ENCODE measurements at places on chromosomes 12 and 14.

GRCh38 chr12:124761871-124762270, 101.8 kb downstream of the SCARB1 start:
- no peak for DNase-seq

DNA sequence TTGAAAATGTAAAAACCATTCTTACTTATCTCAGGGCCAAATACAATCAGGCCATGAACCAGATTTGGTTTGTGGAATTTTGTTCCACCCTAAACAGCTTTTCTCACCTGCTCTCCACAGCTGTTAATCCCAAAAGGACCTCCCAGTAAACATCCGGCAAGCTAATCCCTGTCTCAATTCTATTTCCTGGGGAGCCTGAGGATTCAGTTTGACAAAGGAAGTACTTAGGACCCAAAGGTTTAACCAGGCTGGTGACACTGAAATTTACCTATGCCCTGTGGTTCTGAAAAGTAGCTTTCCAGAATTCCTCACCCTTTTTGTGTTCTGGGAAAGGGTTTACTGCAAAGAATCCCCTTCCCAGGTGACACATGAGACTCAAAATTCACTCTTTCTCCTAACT, 15.0 kb downstream of the CAPZA3 start:
- DNase-seq = no peak

GRCh38 chr12:106871477-106871876, 84.2 kb upstream of the TMEM263 start:
- no peak for DNase-seq

DNA sequence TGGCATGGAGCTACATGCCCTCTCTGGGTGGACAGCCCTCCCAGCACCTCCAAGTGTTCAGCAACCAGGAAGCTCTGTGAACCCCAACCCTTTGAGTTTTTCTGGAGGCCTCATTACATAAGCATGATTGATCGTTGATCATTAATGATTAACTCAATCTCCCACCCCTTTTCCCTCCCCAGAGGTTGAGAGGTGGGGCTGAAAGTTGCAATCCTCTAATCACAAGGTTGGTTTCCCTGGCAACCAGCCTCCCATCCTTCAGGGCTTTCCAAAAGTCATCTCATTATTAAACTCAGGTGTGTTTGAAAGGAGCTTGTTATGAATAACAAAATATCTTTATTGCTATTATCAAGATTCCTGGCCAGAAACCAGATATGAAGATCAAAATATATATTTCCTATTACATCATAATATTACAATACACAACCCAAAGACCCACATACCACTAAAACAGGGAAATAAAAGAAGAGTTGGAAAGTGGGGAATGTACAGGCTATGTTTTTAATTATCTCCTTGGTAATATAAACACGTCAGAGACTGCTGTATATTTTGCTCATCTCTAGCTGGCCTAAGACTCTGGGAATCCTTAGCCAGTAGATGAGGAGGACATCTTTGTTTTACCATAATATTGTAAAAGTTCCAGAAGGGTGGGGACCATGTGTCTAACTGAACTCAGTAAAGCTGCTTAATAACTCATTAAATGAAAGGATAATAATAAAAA, 73.6 kb downstream of the SSPN start:
- no peak for DNase-seq

GRCh38 chr12:26027401-26027800, 68.9 kb downstream of the RASSF8 start:
- no peak for DNase-seq

DNA sequence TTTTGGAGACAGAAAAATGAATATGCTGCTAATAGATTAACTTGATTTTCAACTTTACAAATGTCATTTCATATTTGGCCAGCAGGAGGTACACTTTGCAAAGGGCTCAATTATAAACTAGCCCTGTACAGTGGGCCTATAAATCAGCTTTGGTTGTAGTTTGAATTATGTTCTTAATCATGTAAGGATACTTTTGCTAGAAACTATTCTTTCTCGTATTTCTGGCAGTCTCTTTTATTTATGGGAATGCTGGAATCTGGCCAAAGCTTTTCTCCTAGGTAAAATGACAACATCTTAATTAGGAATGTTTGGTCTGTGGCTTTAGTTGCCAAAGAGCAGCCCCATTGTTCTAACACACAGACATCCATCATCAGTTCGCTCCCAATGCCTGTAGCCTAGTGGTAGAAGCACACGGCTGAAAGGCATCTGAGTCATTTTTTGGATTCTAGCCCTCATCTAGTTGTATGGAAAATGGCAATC, 1322.3 kb upstream of the SEL1L start:
- DNase-seq = no peak

DNA sequence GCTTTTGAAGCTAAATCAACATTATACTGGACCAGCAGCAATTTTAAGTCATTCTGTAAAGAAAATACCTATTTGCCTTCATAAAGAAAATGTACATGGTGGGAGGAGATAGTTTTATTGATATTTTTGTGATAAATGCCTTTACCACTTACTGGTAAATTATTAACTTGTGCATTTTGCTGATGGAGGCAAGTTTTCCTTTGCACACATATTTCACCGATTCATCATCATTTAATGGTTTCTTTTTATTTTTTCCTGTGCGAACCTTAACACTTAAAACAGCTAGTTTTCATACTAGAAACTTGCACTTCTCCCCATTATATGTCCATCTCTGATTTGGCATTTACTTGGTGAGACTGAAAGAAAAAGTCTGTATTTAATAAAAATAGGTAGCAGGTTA, 239.3 kb downstream of the TRHDE start:
- DNase-seq = no peak

GRCh38 chr12:131919051-131919347, 10.1 kb upstream of the PUS1 start:
- DNase-seq = no peak

DNA sequence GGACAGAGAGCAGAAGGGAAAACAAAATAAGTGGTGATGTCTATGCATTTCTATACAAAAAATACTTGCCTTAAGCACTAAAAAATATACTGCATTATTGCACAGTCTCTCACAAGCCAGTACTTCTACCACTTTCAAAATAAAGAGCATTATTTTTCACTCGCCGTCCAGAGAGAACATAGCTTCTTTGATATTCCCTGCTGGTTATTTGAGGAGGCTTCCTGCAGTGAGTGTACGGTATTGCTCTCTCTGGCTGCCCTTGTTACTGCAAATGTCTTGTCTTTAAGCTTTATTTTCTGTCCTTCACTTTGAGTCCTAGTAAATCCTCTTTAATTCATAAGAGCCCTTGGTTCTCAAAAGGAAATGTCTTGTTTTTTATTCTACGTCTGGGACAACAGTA, 81.1 kb downstream of the EML1 start:
- no peak for DNase-seq

DNA sequence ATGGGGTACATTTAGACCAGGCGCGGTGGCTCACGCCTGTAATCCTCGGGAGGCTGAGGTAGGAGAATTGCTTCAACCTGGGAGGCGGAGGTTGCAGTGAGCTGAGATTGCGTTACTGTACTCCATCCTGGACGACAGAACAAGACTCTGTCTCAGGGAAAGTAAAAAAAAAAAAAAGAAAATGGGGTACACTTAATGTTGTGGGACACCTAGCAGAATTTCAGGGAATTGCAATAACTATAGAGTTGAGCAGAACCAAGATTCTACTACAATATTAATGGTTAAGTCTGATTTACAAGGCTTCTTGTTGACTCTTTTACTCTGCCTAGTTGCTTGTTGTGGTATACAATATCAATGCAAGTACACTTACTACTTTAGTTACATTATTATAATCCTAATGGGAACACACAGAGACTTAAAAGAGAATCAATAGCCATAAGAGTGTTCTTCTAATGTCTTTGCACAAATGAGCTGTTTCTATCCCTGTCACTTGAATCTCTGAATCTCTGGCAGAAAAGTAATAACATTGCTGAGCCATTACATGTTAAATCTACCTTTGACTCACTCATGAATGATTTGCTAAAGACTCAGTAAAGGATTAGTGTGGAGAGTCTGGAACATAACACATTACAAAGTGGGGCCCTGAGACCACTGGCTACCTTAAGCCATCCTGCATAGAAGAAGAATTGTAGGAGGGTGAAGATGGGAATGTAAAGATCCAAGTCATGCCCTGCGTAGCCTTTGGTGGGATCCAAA, 22.7 kb downstream of the BEST3 start:
- no peak for DNase-seq

DNA sequence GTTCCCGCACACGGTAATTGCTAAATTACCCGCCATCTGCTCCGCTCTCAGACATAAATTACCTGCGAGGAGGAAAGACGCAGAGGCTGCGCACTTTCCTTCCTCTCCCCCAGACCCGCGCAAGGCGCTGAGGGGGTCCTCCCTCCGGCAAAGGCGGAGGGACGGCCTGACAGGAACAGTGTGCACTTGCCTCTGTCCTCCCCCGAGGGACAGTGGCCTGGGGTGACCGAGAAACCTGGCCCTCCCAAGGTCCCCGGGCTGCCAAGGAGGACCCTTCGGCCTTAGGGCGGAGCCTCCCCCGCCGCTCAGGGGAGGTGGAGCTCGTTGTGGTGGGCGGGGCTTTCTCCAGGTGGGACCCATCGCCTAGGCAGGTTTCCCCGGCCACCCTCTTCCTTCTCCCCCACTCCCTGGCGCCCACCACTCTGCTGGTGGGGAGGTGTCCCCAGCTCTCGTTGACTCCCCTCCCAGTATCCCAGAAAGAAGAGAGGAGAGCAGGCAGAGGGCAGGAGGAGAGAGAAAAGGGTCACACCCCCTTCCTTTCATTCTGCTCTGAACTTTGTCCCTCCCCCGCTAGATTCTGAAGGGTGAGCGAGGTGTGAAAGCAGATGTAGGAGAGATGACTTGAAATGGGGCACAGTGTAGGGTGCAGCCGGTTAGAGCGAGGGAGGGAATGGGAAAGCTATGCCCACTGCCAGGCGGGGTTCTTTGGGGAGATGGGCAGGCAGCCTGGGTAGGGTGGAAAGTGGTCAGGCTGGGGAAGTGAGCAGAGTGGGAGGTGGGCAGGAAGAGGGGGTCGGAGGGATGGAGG, 11.4 kb upstream of the CALCOCO1 start:
- peak; percentile 43 for DNase-seq

DNA sequence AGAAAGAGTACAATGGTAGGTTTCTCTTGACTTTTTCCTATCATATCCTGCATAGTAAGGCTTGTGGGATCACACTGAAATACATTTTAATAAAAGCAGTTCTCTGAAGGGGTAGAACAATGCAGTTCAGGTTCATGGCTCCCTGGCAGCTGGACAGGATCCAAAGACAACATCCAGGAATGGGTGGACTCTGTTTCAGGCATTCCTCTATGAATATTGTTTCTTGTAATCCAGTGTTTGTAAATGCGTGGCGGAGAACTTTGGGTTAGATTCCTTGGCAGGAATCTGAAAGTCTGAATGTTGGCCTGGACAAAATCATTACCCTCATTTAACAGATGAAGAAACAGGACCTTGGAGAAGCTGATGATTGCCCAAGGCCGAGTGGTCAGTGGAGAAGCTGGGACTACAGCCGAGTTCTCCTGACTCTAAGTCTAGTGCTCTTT, 43.5 kb downstream of the SYNE2 start:
- no peak for DNase-seq

GRCh38 chr14:88621100-88621499, 58.3 kb downstream of the ZC3H14 start:
- DNase-seq = no peak

GRCh38 chr12:67966560-67966959, 22.7 kb upstream of the IFNG-AS1 start:
- DNase-seq = no peak

- DNase-seq = peak; percentile 51
These were observed 231.4 kb downstream of the PCNX1 start for GRCh38 chr14:71138448-71139293.

GRCh38 chr12:94768398-94769046, 118.2 kb upstream of the TMCC3 start:
- DNase-seq = no peak

GRCh38 chr14:91310606-91311283, 66.2 kb upstream of the GPR68 start:
- DNase-seq = peak; percentile 81

DNA sequence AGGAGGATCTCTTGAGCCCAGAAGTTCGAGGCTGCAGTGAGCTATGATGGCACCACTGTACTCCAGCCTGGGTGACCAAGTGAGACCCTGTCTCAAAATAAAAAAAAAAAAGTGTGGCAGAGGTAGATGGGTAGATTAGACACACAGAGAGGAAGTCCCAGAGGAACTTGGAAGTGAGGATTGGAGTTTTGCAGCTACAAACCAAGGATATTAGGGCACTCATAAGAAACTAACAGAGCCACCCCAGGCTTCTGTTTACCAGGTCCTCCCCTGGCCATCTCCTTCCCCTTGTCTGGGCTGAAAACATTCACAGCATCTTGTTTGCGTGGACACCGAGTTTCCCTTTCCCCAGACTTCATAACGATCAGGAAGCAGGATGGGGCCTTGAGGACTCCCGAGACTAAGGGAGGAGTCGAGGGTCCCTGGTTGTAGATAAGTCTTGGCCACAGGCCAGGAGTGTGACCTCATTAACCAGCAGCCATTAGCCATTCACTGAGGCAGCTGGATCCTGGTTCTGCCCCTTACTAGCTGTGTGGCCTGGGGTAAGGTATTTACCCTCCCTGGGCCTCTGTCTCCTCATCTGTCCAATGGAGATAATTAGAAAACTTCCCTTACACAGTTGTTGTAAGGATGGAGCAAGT, 2.1 kb downstream of the MAP1LC3B2 start:
- no peak for DNase-seq

- DNase-seq = no peak
These were observed 36.1 kb downstream of the PRORP start for GRCh38 chr14:35158491-35158890.

- no peak for DNase-seq
These were observed 10.0 kb downstream of the SFSWAP start for GRCh38 chr12:131720921-131721320.

DNA sequence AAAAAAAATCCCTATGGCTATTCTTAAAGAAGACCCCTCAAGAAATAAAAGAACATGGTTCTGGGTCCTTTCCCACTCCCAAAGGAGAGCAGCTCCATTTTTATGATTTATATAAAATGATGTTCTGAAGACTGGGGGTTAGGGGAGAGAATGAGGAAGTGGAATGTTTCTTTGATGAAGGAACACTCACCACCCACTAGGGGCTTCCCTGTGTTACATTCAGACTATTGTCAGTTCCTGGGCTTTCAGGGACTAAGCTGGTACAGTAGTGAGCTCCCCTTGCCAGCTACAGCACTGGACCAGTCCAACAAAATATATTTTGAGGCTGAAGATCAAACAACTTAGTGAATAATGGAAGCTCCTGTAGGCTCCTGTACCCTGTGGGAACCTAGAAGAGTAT, 98.9 kb downstream of the HMGA2 start:
- no peak for DNase-seq

- DNase-seq = no peak
These were observed 678 bp downstream of the MDM1 start for GRCh38 chr12:68331500-68331868.

DNA sequence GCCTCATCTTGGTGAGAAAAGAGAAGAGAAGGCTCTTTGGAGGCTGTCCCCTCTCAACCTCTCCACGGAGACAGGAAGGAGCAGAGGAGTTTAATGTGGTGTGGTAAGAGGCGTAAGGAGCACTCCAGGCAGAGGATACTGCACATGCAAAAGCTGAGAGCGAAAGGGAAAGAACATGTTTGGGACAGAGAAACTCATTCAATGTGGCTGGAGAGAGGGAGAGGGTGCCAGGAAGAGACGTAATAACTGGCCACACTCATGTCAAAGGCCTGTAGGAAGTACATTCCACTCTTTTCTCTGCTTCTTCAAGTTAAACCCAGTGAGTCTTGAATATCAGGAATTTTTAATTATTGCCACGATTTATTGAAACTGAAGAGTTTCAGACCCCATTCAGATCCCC, 12.0 kb downstream of the VDR start:
- no peak for DNase-seq

Data from T-helper 1 cell (primary cell).